ENCODE measurements at places on chromosomes 6 and 20.

- DNase-seq = no peak
These were observed 65.3 kb downstream of the SESN1 start for GRCh38 chr6:109029313-109029712.

DNA sequence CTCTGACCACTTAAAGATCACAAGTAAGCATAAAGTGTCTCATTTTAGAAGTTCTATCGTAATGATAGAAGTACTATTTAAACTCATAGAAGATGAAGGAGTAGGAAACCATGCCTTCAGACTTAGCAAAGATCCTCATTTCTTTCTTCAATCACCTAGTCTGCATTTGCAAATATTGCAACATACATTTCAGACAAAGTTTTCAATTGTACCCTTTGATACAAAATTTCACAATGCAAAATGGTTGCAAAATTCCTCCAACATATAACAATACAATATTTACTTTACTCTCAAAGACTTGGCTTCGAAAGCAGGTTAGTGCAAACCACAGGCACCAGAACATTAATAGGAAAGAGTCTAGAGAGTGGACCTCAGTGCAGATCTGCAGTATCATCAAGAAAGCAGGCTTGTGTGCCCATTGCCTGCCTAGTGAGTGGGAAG lies 16.1 kb upstream of the ROS1 start:
- no peak for DNase-seq

GRCh38 chr6:165889636-165890403 lies 226.8 kb upstream of the PDE10A start:
- DNase-seq = no peak

DNA sequence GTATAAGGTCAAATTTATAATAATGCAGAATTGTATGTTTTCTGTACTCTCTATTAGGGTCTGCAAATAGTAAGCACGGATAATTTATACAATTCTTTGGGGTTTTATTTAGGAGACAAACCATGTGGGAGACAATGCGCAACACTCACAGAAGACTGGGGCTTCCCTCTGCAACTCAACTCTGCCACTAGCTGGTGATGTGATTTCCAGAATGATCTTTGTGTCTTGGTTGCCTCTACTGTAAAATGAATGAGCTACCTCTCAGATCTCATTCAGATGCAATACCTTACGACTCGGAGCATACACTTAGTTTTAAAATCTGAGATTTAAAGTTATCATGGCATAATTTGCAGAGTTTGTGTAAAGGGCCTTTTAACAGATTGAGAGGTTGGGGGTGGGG lies 6.4 kb downstream of the MAN1A1 start:
- no peak for DNase-seq

DNA sequence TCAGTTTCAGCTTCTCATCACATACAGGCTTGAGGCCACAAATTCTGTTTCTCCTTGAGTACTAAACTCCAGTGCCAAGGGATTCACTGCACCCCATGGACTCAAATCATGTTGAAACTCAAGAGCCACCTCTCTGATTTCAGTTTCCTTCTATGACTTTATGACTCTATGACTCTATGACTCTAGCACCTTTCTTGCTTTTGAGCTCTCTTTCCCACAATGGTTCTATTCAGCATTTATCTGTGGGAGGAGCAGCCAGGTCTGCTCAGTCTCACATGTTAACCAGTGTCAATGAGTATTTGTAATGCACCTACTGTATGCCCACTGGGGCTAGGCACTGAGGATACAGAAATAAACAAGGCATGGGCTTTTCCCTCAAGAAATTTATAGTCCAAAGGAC lies 14.6 kb upstream of the SLC22A2 start:
- DNase-seq = no peak

DNA sequence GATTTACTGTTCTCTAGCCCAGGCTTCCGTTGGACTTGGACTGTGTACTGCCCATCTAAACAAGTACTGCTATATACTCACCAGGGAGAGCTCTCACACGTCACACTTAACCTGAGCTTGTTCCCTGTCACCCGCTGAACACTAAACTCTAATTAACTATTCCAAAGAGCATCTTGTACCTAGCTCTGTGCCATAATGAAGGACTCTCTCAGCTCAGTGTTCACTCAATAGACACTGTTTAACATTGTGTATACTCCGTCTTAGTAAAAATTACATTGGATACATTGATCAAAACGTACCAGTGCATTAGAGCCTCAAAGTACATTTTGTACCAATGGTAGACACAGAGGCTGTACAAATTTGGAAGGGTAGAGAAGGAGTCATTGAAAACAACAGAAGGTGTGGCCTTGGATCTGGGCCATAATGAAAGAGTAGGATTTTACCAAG lies 55.4 kb upstream of the EPHA7 start:
- DNase-seq = peak; percentile 22

GRCh38 chr6:108123946-108124345 lies 41.9 kb upstream of the NR2E1 start:
- DNase-seq = no peak

DNA sequence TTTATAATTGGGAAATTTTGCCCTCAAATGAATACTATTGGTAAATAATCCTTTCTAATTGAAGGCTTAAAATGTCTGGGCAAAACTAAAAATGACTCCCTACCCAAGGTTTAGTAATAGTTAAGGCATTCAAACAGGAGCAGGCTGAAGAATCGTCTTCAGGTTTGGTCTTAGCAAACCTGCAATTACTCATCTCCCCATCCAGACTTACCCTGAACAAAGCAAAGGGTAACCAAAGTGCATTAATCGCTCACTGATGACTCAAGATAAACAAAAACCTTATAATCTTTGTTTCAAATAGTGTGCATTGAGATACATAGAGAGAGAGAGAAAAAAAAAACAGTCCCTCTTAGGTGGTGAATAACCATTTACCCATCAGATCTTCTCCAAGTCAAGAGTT lies 225.5 kb downstream of the BMP2 start:
- DNase-seq = no peak

GRCh38 chr6:150753371-150754064 lies 112.0 kb upstream of the MTHFD1L start:
- DNase-seq = no peak

GRCh38 chr6:46796848-46797580 lies 3.8 kb downstream of the MEP1A start:
- no peak for DNase-seq

- DNase-seq = no peak
These were observed 193.3 kb downstream of the PACRG start for GRCh38 chr6:162921062-162921461.

DNA sequence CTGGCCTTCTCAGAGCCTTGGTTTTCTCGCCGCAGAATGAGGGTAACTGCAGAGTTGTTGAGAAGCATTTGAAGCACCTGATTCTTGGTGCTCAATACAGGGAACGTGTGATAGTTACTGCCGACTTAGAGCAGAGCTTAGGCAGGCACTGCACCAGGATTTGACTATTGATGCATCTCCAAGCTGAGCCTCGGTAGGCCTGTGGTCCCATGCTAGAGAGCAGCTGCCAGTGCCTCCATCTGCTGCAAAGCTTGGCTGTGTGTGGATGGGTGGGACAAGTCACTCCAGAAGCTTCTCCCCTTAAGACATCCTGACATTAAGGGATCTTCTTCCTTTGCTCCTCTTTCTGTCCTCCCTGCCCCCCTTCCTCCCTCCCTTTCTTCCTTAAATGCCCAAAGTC lies 40.9 kb downstream of the FAM209B start:
- DNase-seq = no peak

- DNase-seq = no peak
These were observed 102.6 kb downstream of the KIF13A start for GRCh38 chr6:17884498-17885478.

DNA sequence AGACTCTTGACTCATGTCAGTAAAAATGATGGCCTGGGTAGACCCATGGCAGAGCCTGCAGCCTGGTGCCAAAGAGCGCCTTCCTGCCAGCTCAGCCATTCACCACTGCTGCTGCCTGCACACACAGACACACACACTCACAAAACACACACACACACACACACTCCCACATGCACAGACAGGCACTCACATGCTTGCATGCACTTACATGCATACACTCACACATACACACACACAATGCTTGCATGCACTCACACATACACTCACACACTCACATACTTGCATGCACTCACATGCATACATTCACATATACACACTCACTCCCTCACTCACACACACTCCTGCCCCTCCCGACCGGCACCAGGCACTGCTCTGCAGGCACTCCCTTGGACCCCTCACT lies 18.0 kb upstream of the SYNDIG1 start:
- DNase-seq = no peak

DNA sequence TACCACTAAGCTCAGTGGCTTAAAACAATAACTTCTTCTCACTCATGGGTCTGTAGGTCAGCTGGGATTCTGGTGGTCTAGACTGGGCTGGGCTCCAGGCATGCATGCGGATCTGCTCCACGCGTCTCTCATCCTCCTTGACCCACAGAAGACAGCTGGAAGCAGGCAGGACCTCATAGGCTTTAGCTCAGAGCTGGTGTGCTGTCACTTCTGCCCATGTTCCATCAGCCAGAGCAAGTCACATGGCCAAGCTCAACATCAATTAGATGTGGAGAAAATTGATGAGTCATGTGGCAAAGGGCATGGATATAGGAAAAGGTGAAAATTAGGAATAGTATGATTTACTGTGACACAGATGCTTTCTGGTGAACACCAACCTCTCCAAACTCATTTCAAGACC lies 57.4 kb upstream of the PSMF1 start:
- DNase-seq = no peak

GRCh38 chr20:7029019-7029418 lies 261.5 kb downstream of the BMP2 start:
- no peak for DNase-seq

- DNase-seq = no peak
These were observed 325.0 kb downstream of the CDC5L start for GRCh38 chr6:44712353-44713111.

GRCh38 chr6:79372757-79373156 lies 138.3 kb upstream of the HMGN3 start:
- no peak for DNase-seq

DNA sequence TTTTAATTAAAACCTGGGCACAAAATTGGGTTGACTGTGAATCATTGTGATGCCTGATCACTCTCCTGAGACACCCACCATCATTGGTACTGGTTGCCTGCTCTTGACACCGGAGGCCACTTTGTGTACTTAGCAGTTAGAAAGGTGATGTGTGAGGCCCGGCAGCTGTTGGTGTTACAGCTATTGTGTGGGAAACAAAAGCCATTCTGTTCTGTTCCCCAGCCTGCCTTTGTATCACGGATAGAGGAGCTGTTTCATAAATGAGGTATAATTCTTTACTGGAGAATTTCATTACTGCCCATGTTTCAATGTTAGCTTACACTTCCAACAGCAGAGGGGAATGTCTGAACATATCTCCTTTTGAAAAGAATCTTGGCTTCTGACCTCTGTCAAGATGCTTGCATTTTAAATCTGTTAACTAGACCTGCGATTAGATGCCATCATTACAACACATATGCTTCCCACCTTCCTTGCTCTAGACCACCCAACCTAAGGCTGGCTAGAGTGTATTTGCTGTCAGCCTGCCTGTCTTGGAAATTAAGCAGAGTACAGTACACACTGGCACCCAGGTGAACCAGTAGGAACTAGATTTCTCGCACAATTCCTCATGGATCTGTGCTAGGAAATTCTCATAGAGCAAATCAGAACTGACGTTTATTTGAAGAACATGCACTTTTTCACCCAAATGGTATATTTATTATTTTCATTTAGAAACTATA lies 142.4 kb upstream of the INSM1 start:
- DNase-seq = no peak

- DNase-seq = peak; percentile 70
These were observed 12.6 kb downstream of the HSPA12B start for GRCh38 chr20:3744806-3745685.

DNA sequence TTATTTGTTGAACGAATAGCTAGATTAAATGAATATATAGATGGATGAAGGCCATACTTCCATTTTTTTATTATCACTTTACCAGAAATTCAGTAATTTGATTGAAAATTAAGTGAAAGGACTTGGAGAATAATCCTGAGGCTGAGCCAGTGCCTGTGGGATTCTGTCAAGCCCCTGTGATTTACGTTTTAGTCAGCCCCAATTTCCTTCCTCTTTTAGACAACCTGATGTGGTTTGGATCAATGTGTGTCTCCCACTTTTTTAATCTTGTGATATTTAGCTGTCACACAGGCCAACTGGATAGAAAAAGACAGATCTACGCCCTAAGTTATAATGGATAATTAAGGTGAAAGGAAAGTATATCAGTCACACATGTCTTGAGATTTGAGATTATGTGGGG lies 188.8 kb downstream of the EDN1 start:
- no peak for DNase-seq

- no peak for DNase-seq
These were observed 198.0 kb downstream of the SIM1 start for GRCh38 chr6:100266494-100267401.

- no peak for DNase-seq
These were observed 350.0 kb upstream of the MANEA start for GRCh38 chr6:95227351-95227750.

DNA sequence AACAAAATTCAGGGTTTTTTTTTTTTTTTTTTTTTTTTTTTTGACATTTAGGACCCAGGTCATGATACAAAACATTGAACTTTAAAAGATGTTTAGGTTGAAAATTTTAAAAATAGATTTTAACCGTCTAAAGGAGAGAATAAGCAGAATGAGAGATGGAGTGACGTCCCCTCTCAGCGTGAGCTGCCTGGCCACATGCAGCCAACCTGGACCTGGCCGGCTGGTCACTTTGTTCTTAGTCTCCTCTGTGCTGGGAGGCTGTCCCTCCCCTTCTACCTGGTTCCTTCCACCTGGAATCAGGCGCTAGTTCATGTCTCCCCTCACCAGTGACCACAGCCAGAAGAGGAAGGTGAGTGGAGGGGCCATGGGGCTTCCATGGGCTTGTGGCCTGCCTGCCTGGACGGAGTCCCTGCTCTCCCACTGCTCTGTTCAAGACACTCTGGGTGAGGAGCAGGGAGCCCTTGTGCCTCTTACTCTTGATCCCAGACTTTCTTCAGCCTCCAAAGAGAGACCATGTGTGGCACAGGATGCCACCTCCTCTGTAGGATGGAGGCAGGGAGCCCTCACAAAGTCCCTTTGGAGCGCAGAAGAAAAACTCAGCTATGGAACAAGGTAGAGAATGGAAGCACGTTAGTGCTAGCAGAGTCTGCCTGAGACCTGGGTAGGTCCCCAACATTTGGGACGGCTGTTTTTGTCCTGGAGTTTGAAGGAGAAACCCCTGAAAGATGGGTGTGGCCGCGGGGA lies 31.7 kb downstream of the IRF4 start:
- DNase-seq = no peak

GRCh38 chr6:70369332-70369950 lies 43.9 kb upstream of the FAM135A start:
- peak; percentile 76 for DNase-seq

- no peak for DNase-seq
These were observed 275.9 kb upstream of the PRND start for GRCh38 chr20:4445784-4446183.

GRCh38 chr6:27049863-27050781 lies 197.4 kb upstream of the PRSS16 start:
- no peak for DNase-seq
